ENCODE measurements at places on chromosomes 5 and 9.

- DNase-seq: no peak
Measured at GRCh38 chr9:115845648-115846312, 307.8 kb upstream of the PAPPA start.

DNA sequence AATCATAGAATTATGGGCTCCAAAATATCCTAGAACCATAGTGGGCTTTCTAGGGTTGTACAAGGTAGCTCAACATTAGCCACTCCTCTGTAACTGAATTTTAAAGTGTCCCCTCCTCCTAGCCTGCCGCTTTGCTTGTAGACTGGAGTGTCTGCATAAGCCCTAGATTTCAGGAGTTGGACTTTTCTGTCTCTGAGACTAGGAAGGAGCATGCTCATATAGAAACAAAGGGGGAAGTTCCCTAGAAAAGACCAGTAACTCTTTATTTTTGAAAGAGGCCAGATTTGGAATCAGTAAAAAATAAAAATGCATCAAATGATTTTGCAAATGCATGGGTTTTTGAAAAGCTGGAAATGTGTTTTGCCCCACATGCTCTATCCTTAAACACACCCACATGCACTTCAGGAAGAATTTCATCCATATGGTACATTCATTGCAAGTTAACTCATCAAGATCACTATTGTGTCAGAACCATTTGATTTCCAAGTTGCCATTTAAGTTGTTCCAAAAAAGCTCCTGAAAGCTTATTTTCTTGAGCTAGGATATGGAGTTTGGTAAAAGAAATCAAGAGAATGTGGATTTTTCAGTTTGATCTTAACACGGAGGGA is 121.0 kb upstream of the NR3C1 start:
- no peak for DNase-seq

GRCh38 chr5:142330026-142330425 is 5.2 kb upstream of the SPRY4 start:
- no peak for DNase-seq

DNA sequence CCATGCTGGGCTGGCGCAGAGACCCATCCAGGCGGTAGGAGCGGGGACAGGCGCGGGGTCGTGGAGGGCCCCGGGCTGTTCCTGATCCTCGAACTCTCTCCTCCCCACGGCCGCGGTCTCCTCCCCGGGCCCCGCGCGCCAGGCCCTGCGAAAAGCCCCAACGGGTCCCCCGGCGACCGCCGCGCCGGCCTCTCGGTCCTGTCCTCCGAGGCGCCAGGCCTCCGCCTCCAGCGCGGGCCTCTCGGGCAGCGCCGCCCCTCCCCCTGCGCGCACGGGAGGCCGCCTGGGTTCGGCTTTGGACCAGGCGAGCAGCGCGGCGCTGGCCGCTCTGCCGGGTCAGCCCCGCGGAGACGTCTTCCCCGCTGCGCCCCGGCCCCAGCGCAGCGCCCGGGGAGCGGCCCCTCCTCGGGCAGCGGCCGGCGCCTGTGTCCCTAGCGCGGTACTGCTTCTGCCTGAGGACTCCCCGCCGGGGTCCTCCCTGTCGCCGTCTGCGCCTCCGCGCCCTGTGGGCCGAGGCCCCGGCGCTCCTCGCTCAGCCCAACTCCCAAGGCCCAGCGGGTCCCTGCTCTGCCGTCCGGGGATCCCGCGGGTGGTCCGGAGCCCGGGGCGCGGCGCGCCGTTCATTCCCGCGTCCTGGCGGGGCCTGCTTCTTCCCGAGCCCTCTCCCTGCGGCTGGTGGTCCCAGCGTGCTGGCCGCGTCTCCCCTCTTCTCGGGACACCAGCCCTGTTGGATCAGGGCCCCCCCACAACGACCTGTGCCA is 13.4 kb downstream of the COL23A1 start:
- DNase-seq: no peak

GRCh38 chr9:101993771-101994170 is 255.3 kb upstream of the GRIN3A start:
- DNase-seq: no peak

- DNase-seq: no peak
Measured at GRCh38 chr9:85973238-85973637, 32.3 kb downstream of the NAA35 start.

DNA sequence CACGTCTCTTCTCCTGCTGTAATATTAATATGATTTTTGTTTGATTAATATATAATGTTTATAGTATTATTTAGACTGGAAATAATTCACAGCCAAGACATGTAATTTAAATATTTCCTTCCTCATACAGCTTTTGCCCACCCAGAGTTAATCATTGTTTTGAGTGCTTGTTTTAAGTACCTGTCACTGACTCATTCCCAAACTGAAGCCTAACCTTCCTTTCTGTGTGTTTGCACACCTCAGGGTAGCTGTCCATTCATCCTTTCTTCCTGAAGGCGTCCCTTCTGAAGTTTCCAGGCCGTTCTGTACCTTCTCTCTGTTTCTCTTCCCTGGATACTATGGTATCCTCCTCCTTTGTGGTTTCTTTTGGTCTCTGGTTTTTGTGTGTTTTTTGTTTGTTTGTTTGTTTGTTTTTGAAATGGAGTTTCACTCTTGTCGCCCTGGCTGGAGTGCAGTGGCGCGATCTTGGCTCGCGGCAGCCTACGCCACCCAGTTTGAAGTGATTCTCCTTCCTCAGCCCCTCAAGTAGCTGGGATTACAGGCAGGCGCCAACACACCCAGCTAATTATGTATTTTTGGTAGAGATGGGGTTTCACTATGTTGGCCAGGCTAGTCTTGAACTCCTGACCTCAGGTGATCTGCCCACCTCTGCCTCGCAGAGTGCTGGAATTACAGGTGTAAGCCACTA is 312.4 kb downstream of the DOCK8 start:
- no peak for DNase-seq

- DNase-seq: no peak
Measured at GRCh38 chr9:104635456-104635855, 17.5 kb upstream of the OR13C9 start.

DNA sequence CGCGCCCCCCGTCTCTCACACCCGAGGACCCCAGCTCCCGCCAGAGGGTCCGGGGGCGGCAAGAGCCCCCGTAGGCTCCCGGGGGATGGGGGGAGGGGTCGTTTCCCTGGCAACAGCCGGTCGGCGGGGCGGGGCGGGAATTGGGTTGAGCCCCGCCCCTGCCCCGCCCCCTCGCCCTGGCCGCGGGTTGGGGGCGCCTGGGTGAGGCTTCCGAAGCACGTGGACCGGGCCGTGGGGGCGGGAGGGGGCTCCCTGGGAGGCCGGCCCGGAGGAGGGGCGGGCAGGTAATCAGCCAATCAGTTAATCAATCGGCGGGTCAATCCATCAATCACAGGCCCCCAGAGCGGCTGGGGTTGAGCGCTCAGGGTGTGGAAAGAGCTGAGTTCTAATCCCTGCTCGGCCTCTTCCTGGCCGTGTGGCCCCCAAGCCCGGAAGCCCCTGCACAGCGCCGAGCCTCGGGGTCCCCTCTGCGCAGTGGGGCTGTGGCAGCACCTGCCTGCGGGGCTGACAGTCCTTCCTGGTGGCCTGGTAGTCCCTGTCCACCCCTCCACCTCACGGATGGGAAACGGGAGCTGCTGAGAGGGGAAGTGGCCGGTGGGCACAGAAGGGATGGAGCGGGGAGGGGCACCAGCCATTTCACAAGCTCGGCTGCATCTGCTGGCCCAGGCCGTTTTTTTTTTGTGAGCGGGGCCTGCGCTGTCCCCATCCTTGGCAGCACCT is 174.2 kb upstream of the IER5L start:
- DNase-seq: no peak

DNA sequence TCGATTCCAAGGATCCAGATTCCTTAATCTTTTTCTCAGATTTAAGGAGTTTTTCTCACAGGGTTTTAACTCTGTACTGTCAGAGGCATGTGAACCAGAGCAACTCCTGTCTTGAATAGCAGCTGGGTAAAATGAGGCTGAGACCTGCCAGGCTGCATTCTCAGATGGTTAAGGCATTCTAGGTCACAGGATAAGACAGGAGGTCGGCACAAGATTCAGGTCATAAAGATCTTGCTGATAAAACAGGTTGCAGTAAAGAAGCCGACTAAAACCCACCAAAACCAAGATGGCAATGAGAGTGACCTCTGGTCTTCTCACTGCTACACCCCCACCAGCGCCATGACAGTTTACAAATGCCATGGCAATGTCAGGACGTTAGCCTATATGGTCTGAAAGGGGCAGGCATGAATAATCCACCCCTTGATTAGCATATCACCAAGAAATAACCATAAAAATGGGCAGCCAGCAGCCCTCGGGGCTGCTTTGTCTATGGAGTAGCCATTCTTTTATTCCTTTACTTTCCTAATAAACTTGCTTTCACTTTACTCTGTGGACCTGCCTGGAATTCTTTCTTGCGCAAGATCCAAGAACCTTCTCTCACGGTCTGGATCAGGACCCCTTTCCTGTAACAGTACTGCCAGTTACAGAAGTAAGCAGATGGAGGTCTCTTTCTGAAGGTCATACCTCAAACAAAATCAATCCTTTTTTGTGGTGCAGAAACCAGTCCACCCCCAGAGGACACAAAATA is 87.1 kb downstream of the SLC38A9 start:
- no peak for DNase-seq

DNA sequence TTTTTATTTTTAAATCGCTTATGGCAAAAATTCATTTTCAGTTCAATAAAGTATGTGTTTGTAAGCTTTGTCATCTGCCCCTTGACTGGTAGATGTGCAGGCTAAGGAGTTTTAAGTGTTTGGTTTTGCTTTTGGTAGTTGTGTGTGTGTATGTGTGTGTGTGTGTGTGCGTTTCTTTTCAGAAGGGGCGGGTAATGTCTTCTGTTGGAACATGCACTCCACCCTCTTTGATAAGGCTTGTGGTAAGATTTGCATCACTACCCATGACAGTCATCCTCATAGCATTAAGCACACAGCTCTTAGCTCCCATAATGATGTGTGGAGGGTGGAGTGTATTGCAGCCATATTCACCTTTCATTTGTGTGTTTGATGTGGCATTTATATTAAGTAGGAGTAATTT is 92.1 kb upstream of the FSD1L start:
- no peak for DNase-seq

DNA sequence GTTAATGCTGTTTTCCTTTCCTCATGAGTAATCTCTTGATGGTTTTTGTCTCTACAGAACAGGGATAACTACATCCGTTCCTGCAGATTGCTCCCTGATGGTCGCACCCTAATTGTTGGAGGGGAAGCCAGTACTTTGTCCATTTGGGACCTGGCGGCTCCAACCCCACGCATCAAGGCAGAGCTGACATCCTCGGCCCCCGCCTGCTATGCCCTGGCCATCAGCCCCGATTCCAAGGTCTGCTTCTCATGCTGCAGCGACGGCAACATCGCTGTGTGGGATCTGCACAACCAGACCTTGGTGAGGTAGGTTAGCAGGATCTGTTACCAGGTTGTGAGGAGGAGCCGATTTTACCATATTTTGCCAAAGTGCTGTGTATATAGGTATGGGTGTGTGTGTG is 148.2 kb downstream of the TLE4 start:
- DNase-seq: no peak

DNA sequence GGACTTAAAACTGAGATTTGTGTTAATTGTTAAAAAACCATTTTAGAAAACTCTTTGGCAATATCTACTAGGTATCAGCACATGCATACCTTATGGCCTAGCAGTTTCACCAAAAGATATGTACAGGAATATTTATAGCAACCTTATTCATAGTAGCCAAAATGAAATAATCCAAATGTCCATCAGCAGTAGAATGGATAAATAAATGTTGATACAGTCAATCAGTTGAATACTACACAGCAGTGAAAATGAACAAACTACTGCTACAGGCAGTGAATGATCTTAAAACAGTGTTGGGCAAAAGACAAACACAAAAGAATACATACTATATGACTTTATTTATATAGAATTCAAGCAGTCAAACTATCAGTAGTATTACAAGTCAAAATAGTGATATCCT is 16.4 kb downstream of the RFESD start:
- no peak for DNase-seq

GRCh38 chr5:156376751-156377150 is 49.8 kb downstream of the SGCD start:
- no peak for DNase-seq

- no peak for DNase-seq
Measured at GRCh38 chr9:82436475-82436874, 447.9 kb downstream of the SPATA31D1 start.

DNA sequence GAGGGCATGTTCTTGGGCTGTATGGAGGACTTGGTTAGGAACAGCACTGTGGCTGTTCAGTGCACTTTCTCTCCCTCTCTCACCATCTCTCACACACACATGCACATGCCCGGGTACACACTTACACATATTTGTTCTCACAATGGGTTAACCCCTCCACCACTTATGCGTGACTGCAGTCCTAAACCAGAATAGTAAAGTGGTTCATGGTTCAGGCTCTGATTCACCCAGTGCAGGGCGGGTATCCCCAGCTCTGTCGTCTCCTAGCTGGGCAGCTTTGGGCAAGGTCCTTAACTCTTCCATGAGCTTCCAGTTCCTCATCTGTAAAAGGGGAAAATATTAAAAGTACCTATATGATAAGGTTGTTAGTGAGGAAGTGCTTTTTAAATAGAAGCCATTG is 45.3 kb upstream of the GALNT10 start:
- no peak for DNase-seq

DNA sequence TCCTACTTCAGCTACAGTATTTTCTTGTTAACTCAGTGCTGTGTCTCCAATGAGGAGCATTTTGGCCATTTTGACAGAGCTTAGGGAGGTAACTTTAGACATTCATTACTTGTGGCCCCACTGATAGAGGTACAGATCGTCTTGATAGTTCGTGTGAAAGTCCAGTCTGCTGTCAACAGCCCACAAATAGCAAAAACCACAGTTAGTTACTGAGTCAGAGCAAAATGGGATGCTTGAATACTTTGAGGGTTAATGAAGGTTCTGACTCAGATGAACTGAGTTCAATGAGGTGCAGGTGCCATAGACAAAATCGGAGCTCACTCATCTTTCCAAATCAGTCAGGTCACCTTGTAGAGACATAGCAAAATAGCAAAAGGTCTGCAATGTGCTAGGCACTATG is 163.1 kb upstream of the TLE4 start:
- no peak for DNase-seq

DNA sequence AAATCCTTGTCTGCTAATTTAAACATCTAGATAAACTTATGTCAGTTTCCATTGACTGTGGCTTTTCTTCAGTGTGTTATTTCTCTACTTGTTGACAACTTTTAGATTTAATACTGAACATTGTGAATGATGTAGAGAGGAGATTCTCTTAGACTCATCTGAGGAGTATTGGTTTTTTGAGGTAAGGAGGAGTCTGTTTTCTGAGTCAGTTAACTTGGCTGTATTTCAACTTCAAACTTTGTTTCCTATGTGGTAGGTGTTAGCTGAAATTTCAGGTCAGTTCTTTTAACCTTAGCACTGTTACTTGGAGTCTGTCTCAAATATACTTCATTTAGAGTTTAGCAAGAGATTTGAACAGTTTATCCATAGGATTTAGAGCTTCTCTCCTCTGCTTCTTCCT is 67.9 kb downstream of the XRCC4 start:
- no peak for DNase-seq

GRCh38 chr5:180807046-180807445 is 4.4 kb upstream of the MGAT1 start:
- DNase-seq: no peak

All from GM12891 (cell line).